ENCODE measurements at places on chromosomes 2 and 18.

DNA sequence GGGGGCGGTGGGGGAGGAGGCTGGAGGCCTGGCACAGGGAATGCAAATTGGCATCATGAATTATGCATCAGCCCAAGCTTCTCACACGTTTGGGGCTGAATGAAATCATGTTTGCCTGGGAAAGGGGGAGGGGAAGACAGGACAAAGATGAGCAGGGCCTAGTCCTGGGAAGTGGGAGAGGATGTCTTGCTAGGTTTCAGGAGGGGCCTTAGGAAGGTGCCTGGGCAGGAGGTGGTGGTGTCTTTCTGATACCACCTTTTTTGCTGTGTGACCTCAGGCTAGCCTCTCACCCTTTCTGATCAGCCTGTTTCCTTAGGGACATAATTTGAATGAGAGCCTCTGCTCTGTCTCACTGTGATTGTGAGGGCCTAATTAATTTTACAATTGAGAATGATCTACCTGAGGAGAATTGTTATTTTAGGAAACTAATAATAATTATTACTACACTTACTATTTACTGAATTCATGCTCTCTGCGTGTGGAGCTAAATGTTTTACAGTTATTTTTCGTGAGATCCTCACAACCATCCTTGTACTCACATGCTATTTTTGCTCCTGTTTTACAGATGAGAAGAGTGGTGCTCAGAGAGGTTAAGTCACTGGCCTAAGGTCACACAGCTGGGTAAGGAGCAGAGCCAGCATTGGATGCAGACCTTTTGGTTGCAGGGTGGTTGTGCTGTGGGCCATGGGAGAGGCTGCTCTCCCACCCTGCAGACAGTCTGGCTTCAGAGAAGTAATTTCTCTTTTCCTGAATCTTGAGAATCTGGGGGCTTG lies 39.6 kb downstream of the INHBB start:
- no peak for DNase-seq

GRCh38 chr18:13592246-13592645 lies 134.1 kb downstream of the FAM210A start:
- DNase-seq, result no peak

- no peak for DNase-seq
These were observed 283.9 kb upstream of the SPHKAP start for GRCh38 chr2:228465408-228465807.

GRCh38 chr18:22637787-22638186 lies 220.1 kb upstream of the CTAGE1 start:
- peak; percentile 64 for DNase-seq

- no peak for DNase-seq
These were observed 19.8 kb downstream of the MC2R start for GRCh38 chr18:13895505-13896033.

DNA sequence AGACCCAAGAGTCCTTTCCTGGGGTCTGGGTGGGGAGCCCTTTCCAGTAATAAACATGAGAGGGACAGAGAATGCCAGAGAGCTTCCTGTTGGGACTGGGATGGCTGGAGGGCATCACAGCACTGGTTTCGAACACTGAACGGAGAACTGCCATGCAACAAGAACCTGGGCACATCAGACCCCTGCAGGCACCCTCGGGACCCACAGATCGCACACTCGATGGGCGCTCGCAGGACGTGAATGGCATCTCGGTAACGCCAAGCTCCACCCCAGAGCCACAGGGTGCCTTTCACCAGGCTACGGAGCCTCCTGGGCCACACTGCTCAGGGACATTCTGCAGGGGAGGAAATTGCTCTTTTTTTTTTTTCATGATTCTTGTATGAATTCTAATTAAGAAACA lies 25.1 kb downstream of the SLC66A2 start:
- DNase-seq, result no peak

DNA sequence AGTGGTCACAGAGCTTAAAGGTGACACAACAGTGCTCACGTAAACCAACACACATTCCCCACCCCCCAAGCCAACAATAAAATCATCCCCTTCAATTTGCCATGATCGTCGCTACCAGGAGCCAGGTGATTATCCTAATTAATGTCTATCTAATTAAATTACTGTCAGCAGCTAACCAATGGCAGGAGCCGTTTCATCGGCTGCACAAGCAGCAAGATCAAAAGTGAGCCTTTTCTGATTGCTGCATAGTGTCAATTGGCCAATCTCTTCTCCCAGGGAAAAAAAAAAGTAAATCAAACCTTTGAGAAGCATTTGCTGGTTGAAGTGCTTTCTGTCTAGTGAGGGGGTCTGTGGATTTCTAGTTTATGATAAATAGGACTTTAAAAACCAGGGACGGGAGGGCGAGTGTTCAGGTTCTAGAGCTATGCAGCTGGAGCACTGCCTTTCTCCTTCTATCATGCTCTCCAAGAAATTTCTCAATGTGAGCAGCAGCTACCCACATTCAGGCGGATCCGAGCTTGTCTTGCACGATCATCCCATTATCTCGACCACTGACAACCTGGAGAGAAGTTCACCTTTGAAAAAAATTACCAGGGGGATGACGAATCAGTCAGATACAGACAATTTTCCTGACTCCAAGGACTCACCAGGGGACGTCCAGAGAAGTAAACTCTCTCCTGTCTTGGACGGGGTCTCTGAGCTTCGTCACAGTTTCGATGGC lies at the start of gene TBR1:
TSS of gene TBR1 (plus strand) at position 311 of the 721 bp plus-strand sequence. CDS start at position 425, 114 bp downstream.
- no peak for DNase-seq

DNA sequence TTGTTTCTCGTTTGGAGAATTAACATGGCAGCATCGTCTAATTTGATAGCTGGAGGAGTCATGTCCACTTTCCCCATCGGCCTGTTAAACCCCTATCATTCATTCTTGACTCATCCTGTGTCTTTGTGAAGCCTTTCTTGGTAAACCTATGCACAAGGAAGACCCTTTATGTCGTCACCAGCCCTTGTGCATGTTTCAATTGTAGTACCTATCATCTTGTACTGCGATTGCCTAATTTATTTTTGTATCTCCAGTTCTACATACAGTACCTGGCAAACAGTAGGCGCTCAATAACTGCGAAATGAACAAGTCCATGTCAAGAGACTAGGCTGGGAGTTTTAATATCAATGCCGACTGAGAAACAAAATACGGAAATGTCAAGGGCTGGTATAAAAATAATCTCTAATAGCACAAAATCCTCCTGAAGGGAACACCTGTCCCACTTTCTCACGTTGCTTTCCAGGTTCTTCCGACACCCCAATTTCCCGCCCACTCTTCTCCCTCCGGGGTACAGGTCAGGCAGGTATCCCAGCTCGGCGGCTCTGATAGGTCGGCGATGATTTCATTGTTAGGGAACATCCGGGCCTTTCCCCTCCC lies 1.3 kb upstream of the PPM1B start:
- DNase-seq, result no peak

Measured in smooth muscle cell of the brain vasculature (primary cell).